Left renal pelvis (tissue), 4 donors: ENCODE measurements at places on chromosomes 11 and 22. TPM values are rescaled to one million over a fixed set of nuclear protein-coding genes. Genes with fewer than 3 reads are reported as not detected.

DNA sequence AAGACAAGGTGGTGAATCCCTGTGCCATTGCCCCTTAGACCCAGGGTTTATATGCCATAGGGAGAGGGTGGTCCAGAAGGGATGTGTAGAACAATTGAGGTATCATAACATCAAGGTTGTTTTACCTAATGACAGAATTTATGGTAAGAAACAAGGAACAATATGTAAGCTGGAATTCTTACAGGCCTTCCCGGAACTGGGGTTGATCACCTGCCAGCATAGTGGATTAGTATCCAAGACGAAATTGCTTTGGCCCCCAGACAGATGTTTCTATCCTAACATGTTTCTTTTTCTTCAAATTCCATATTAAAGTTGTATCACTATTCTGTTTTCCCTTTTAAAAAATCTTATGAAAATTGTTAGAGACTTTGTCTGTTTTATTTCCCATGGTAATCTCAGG lies 343.8 kb upstream of the ANO3 start:
- no peak for DNase-seq

GRCh38 chr11:108985945-108986279 lies 321.0 kb downstream of the DDX10 start:
- DNase-seq = no peak

DNA sequence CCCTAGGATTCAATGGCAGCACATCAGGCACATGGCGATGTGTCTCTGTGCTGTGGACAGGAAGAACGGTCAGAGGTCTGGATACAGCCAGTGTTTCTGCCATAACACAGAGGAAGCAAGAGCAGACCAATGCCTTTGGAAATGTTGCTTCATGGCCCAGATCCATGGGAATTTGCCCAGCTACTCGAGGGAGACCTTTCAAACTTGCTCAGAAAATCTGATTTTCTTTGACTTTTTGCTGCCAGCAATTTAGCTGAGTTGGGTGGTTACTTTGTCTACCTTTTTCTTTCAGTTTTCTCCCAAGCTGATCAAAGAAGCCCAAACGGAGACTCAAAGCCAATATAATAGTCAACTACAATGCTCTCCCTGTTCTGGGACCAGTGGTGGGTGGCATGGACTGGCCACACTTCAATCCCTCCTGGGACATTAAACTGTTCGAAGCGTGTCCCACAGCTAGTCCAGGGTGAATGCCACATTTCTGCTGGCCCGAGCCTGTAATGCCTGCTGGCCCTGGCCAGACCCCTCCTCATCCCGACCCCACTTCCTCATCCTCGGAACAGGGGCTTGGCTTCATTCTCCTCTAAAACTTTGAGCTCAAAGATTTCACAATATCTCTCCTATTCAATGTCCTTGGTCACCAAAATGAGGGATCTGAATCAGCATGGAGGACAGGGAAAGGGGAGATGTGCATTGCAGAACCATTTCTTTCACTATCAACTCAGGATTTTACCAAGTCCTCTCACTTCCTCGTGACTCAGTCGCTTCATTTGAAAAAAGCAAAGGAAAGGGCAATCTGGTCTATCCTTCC lies 93.3 kb downstream of the ABTB2 start:
- no peak for DNase-seq

DNA sequence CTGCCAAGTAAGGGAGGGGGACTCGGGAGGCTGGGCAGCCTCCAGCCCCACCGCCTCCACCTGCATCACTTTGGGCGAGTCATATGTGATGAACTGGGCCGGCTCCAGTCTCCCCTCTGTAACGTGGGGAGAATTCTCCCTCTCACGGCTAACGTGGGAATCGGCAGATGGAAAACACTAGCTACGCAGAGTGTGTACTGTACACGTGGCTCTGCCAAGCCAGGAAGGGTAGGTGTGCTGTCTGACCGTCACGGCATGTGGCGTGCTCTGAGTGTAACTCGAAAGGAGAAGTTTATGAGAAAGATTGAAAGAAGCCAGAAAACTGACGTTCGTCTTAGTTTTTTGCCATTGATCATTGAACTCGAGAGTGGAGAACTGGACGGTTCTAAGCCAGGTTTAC lies 13.7 kb downstream of the TRMU start:
- DNase-seq = no peak

DNA sequence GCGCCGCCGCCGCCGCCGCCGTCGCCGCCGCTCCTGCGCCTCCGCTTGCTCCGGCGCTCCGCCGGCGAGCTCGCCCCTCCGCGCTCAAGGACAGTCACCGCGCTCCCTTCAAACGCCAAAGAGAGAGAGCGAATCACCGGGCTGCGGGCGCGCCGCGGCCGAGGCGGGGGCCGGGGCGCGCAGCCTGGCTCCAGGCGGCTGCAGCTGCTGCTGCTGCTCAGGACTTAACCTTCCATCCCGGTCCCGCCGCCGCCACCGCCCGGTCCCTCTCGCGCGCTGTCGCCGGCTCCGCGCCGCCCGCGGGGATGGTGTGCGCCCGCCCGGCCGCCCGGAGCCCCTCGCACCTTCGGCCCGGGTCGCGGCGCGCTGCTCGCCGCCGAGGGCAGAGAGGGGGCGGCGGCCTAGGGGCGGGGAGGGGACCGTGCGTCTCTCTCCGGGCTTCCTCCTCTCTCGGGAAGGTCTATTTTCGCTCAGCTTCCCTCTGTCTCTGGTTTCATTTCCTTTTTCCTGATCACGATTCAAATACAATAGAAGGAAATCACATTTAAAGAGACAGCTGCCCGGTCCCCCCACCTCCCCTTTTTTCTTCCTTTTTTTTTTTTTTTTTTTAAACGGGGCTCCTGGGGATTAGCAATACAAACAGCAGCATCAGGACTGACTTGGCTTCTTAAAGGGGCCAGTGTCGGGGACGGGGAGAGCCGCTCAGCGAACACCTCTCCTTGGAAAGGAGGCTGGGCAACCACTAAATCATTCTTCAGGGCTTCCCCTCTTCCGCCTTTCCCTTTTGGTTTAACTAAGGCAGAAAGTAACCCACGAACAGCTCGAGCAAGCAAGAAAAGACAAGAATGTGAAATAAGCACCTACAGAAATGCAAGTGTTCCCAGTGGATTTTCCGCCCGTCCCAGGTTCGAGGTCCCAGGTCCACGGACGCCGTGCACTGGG lies 22.1 kb downstream of the LMO2 start:
- no peak for DNase-seq

Gene ANO1
- polyA plus RNA-seq = 15.4 TPM

Gene HEPN1
- polyA plus RNA-seq = 0.92 TPM

Gene PTPRCAP
- polyA plus RNA-seq = 2.3 TPM

DNA sequence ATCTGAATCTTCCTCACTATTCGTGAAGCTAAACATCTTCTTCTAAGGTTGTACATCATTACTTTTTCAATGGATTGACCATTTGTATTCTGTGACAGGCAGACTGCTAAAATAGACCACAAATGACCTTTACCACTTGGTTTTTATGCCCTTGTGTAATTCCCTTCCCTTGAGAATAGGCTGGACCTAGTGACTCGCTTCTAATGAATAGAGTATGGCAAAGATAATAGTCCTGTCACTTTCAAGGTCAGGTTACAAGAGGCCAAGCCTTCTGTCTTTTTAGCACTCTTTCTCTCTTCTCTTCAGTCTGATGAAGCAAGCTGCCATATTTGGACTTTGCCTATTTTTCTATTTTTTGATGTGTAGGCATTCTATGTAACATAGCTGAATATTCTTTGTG lies 492.9 kb downstream of the SOX6 start:
- no peak for DNase-seq

Gene OR5A1
- polyA plus RNA-seq = not detected

- DNase-seq = no peak
Observed at GRCh38 chr22:22408731-22409696, 99.5 kb downstream of the ZNF280B start.

Gene AHNAK
- 189 TPM for polyA plus RNA-seq

- DNase-seq = no peak
Observed at GRCh38 chr11:116715383-116715782, 57.4 kb downstream of the BUD13 start.

Gene OTOG
- polyA plus RNA-seq = 0.75 TPM

Gene C11orf86
- polyA plus RNA-seq = not detected

DNA sequence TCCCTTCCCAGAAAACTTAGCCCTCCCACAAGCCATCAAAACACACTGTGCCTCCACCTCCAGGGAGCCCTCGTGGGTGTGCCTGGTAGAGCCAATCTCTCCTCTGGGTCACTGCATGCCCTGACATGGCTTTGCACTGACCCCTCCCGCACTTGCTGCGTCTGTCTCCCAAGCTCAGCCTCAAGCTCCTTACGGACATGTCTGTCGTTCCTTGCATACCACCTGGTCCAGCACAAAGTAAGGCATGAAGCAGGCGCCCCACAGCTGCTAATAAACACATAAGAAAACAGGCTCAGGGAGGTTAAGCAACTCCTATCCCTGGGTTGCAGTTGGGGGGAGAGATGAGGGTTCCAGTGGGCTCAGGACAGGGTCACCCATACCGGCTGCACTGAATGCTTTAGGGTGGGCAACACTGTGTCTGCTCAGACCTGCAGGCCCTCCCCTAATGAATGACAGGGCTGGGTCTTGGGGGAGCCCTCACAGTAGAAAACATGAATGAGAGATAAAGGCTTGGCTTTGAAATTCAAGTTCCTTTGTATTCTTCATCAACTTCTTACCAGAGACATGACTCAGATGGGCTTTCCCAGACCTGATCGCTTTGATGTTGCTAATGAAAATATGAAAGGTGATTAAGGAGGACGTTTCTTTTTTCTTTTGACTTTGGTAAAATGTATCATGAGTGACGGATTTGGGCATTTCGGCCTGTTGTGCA lies 38.0 kb downstream of the PHF21B start:
- no peak for DNase-seq

GRCh38 chr11:42249401-42249800 lies 789.9 kb upstream of the LRRC4C start:
- no peak for DNase-seq

DNA sequence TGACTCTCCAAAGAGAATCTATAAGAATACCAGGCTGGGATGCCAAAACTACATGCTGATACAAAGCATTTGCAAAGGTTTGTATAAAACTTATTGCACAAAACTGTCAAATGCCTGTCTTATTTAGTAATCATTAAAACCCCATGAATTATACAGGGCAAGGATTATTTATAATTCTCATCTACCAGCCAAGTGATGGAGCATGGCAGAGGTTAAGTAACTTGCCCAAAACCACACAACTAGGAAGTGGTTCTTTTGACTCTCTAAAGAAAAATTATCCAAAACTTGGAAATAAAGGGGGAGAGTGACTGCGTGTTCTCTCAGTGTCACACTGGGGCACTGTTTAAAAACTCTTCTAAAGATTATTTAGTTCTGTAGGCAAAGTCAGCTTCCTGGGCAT lies 17.4 kb upstream of the CLMP start:
- DNase-seq = no peak

GRCh38 chr11:19674836-19675235 lies 37.8 kb upstream of the NAV2 start:
- no peak for DNase-seq

GRCh38 chr11:113315811-113316210 lies 1.4 kb downstream of the TTC12 start:
- DNase-seq = no peak

Gene COMMD9
- 92.9 TPM for polyA plus RNA-seq

DNA sequence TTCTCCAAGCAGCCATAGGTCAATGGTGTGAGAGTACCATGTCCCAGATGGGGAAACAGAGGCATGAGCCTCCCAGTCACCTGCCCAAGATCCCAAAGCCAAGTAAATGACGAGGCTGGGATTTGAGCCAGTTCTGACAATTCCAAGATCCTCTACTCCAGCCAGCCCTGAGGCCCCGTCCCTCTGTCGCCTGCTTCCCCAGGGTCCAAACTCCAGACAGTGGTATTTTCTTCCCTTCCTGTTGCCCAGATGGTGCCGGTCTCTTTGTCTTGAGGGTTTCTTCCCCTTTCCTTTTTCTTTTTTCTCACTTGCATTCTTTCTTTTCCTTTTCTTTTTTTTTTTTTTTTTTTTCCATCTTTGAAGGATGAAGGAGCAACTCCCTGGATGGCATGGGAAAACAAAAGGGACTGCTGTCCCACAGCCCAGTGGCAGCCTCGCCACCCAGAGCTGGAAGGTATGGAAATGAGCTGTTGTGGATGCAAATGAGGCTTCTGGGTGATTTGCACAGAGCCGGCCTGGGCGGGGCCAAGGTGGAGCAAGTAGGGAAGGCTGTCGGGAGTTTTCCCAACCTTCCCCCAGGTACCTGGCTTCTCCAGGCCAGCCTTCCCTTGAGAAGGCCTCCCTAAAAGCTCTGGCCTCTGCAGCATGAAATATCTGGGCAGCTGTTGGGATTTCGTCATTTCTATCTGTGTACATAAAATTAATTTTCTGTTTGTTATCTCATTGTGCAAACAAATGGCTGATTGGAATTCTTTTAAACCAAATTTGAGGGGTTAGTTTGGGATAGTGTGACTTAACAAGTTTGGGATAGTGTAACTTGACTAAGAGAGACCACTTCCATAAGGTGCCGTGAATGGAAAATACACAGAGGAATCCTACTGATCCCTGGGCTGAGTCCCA lies 146.8 kb downstream of the MN1 start:
- DNase-seq = no peak

DNA sequence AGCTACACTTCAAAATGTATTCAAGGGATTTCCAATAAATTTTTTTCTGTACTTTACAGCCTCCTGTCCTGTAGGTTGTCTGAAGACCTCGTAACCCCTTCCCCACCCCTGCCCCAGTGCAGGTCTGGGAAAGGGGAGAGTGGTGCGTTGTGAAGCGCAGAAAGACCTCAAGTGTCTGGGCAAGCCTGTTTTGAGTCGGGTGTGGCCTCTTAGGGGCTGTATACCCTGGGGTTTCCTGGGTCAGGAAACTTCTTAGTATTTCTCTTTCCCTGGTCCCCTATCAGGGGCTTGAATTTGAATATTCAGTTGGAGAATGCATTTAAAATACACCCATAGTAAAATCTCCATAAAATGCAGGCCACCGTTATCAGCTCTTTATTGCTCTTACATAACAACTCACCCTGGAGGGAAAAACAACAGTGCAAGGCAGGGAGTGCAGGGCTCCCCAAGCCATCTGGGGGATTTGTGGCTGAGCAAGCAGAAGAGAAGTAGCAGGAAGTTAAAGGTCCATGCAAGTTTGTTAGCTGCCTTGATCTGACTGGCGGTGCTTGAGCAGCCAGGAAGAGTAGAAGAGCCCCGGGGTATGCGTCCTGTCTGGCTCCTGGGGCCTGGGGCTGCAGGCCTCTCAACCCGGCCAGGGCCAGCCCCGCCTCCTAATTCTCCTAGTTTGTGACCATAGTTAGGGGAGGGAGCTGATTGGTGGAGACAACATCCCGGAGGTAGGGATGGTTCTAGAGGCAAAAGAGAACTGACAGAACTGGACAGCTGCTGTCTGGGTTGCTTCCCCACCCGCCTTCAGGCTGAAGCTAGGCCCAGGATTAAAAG lies 25.7 kb downstream of the ARHGAP1 start:
- no peak for DNase-seq

GRCh38 chr11:59174664-59175033 lies 2.7 kb downstream of the DTX4 start:
- no peak for DNase-seq

DNA sequence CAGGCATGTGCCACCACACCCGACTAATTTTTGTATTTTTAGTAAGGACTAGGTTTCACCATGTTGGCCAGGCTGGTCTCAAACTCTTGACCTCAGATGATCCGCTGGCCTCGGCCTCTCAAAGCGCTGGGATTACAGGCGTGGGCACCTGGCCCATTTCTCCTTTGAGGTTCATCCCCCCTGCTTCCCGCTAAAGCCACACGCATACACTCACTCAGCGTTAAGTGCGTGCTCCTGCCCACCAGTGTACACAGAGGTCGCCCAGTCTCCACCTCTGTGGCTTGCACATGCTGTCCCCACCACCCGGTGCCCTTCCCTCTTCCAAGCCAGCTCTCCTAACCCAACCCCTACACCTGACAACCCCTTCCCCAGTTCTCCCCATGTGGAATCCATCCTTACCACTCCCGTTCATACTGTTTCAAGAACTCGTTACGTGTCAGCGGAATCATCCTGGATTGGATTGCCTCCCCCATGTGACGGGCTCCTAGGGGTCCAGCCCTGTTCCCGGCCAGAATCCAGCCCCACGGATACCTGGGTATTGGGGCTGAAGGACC lies 15.7 kb upstream of the CYTH4 start:
- DNase-seq = no peak
